Stimulated activated CD4-positive, alpha-beta T cell treated with anti-CD3 and anti-CD28 coated beads, Interleukin-2, amount 100 ng/mL, for 24 hours (primary cell): ENCODE measurements at places on chromosomes 3 and 15.

- DNase-seq, result no peak
These were observed 236.0 kb downstream of the VPS13C start for GRCh38 chr15:61824291-61824690.

DNA sequence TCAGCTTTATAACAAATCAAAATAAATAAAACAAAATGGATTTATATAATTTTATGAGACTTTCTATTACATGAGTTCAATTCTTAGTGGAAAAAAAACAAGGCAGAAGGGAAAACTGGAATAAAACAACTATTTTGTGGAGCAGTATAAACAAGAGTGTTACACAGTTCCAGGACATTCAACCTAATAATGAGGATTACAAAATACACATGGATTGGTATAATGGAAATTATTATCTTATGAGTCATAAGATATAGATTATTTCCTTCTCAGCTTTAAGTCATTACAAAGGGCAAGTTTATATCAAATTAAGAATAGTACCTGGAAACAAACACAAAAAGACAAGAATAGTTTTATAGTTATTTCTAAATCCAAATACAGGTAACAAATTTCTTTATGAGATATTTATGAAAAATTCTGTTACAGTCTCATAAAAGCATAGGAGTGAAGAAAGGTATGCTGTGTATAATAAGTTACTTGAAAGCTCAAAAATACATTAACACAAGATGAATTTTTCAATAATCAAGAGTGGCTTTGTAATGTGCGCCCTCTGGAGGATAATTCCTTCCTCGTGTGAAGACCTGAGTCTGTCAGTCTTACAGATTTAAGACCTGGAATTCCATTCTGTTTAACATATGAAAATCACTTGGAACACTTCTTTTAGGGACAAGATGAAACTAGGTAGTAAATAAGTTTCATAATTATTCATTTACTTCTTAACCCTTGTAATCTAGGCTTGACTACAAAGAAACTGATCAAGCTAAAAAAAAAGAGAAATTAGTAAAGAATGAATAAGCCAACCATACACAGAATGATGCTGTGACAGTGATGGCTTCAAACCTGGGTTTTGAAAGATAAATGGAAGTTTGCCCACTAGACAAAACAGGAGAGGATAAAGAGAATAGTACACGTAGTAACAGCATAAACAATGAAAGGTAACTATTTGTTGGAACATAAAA lies 9.5 kb downstream of the COPS2 start:
- no peak for DNase-seq

DNA sequence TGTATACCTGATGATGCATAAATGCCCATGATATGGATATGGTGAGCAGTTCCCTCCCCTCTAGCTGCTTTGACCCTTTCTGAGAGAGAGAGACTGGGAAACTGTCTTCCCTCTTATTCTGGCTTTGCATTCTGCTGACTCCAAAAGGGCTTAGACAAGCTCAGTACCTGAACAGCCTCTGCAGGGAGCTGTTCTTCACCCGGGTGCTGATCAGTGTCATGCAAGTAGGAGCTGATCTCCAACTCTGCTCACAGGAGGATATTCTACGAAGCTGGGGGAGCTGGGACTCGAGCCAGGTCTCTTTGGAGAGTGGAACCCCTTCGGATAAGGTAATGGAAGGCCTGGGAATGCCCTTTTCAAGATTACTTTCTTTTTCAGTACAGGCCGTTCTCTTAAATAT lies 237.1 kb downstream of the RYR3 start:
- peak; percentile 17 for DNase-seq

- DNase-seq, result no peak
These were observed 44.6 kb downstream of the NME9 start for GRCh38 chr3:138284957-138285477.

DNA sequence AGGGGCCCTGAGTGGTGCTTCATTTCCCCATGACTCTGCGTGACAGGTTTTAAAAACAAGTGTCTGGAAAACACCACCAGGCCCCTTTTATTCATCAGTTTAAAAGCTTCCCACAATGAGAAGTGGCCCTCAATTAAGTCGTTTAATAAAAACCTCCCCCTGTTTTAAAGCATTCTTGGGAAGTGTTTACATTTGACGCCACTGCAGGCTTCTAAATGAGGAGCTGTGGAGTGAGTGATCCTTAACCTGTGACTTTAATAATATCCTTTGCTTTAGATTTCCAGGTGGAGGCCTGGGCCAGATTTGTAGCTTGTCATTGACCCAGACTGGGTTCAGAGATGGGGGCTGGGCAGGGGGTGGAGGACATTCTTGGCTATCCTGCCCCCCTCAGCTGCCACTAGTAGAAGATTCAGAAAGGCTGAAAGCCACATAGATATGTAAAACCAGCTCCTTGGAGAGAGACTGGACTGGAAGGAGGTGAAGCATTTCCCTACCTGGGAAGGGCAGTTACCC lies 11.3 kb downstream of the CGNL1 start:
- DNase-seq, result no peak

DNA sequence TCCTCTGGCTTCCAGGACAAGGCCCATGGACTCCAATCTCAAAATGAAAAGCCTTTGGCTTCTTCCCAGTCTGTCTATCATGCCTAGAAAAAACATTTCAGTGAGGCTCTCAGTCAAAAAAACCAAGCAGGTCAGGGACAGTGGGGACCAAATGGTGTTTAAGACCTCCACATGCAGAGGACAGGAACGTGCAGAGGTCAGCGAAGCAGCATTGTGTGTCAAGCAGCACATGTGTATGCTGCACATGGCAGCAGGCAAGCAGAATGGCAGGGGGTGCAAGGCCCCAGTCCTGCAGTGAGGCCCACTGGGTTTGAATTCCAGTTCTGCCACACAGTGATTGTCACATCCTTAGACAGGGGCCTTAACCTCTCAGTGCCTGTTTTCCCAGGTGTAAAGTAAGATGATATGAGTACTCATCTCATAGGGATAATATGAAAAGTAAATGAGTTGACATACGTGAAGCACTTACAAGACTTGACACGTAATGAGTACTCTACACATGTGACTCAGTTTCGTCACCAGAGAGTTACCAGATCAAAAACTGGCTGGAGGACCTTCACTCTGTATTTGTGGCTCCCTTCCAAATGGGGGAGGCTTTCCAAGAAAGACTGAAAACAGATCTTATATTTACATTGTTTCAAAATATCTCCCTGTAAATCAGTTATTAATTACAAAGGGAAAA lies 11.2 kb downstream of the STIMATE start:
- no peak for DNase-seq
